EH (cell line): ENCODE measurements at places on chromosomes 16 and 17.

- peak; percentile 84 for DNase-seq
Measured at GRCh38 chr17:43832168-43832975, 574 bp downstream of the MPP3 start.

- peak; percentile 49 for DNase-seq
Measured at GRCh38 chr16:51523400-51523799, 372.3 kb upstream of the SALL1 start.

DNA sequence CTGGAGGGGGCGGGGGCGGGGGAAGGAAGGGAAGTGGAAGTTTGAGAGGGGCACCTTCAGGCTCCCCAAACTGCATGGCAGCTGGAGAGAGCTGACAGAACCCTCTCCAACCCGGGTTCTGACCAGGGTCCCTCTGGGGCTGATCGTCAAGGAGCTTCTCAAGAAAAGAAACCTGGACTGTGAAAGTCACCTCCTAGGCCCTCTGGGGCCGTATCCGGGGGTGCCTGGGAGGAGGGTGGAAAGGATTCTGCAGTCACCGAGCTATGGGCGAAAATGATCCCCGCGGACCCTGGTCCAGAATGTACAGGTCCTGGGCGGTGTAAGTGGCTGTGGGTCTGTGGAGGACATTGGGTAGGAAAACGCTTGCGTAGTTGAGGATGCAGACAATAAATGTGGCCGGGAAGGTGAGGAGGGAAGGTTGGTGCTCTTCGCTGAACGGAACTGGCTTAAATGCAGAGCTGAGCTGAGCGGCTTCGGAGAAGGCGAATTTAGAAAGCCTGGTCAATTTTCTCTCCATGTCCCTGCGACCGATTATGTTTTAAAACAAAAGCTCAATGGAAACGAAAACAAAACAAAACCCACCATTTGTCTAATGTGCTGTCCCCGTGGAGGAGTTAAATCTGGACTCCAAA is 3.6 kb upstream of the LHX1 start:
- no peak for DNase-seq

GRCh38 chr17:80110927-80111701 is 9.7 kb downstream of the GAA start:
- DNase-seq: no peak

DNA sequence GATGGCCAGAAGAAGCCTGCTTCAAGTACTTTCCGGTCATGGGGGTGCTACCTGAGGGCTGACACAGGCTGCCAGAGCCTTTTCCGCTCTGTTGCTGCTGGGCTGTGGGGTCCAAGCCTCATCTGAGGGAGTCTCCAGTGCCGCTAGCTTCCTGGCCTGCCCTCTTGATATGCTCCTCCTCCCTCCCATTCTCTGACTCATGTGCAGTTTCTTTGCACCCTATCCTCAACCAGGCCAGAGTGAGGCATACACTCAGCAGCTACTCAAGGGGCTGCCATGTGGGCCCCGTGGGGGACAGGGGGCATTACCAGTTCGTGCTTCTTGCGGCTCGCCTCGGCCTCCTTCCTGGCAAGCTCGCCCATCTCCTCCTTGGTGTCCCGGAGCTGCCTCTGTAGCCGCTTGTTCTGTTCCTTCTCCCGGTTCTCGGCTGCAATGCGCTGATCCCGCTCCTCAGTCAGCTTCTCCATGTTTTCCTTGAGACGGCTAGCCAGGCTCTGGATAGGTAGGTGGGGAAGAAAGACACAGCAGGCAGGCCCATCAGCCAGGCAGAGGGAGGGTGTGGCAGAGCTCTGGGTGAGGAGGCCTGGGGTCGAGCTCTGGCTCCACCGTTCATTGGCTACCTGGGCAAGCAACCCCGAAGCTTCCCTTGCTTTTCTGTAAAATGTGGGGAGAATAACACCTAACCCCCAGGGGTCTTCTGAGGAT is 43.8 kb downstream of the PIPOX start:
- DNase-seq: no peak

DNA sequence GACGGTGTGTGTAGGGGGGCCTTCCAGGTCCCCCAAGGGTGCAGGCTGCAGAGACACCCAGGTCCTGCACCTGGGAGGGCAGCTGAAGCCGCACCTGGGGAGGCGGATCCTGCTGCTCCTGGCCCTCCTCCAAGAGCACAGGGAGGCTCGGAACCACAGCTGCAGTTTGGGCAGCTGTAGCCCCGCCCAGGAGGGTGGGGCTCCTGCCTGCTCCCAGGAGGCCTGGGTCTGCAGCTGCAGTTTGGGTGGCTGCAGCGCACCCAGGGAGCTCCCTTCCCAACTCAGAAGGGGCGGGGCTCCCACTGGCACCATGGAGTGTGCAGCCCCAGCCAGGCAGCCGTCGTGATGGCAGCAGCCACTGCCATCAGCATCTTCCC is 69.4 kb upstream of the NKD1 start:
- DNase-seq: no peak

DNA sequence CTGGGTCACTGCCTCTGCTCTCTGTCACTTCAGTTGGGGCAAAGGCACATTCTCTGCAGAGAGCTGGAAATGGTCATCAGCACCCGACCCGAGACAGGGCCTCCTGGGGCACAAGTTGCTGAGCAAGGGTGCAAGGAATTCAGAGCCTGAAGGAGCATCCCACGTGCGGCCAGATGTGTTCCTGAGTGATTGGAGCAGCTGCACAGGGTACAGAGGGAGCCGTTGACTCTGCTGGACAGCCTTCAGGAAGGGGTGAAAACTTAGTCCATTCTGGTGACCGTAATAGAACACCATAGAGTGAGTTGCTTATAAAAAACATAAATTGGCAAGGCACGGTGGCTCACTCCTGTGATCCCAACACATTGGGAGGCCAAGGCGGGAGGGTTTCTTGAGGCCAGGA is 106.8 kb downstream of the CCDC182 start:
- DNase-seq: no peak

- DNase-seq: no peak
Measured at GRCh38 chr16:20236579-20237289, 90.6 kb downstream of the GP2 start.

DNA sequence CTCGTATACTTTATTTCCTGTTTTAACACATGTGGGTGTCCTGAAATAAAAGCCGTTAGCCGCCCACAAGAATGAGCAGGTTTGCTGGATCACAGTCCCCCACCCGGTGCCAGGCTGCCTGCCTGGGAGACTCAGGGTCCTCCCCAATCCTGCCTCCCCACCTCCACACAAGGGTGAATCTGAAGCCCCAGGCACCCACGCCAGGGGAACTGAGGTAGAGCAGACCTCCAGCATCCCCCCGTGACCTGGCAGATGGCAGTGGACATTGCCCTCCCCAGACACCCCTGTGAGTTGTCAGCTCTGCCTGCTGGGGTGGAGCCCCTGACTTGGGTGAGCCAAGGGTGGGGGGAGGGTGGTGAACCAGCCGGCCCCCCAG is 114.8 kb downstream of the METRNL start:
- no peak for DNase-seq

DNA sequence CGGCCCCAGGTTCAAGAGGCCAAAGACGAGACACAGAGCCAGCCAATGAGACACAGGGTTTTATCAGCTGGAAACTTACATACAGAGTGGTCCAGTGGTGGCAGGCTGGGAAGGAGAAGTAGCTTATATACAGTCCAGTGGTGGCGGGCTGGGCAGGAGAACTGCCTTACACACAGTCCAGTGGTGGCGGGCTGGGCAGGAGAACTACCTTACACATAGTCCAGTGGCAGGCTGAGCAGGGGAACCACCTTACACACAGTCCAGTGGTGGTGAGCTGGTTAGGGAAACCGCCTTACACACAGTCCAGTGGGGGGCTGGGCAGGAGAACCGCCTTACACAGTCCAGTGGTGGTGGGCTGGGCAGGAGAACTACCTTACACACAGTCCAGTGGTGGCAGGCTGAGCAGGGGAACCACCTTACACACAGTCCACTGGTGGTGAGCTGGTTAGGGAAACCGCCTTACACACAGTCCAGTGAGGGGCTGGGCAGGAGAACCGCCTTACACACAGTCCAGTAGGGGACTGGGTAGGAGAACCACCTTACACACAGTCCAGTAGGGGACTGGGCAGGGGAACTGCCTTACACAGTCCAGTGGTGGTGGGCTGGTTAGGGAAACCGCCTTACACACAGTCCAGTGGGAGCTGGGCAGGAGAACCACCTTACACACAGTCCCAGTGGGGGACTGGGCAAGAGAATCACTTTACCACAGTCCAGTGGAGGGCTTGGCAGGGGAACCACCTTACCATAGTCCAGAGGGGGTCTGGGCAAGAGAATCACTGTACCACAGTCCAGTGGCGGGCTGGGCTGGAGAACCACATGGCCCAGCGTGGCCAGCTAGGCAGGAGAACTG is 90.9 kb downstream of the GAS7 start:
- no peak for DNase-seq

- DNase-seq: no peak
Measured at GRCh38 chr17:77304746-77305473, 164.1 kb downstream of the SEC14L1 start.

DNA sequence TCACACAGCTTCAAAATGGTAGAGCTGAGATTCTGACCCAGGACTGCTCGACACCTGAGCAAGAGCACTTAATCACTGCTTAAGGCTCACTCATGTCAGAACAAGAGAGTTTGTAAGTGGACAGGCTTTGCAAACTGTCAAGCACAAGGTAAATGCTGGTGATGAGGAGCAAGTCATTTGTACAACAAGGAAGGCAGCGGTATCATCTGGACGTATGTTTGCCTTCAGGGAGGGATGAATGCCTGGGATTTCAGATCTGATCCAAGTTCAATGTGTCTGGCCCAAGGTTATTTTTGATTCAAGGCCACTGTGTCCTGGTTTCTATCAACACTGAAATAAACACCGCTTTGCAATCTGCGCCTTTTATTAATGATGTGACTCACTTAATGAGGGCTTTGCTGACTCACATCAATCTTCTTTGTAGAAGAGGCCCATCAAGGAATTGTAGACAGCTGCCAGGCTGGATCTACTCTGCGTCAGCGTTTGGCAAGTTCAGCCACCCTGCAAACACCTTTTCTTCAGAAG is 174.4 kb upstream of the HS3ST3A1 start:
- peak; percentile 26 for DNase-seq

DNA sequence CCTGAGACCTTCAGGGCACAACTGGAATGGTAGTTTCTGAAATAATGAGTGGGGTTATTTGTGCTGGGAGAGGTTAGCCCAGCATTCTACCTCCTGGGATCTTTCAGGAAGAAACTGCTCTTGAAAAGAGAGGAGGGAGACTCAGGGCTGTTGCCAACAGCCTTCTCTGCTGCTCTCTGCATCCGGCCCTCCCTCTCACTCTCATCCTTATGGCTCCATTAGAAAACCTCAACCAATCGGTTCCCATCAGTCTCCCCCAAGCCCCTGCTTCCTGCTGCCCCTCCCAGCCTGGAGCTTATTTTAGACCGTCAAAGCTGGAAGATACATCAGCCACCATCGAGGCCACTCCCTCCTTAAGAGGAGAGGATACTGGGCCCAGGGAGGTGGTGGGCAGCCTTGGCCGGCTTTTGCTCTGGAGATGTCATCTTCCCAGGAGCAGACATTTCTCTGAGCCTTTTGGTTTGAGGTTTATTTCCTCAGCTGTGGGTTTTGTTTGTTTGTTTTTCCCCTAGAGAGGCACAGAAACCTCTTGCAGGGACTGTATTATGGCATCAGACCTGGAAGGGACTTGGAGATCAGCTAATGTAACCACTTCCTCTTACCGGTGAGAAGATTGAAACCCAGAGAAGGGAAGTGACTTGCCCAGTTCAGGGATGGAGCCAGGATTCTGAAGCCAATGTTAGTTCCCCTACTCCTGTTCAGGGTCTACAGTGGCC is 2.7 kb downstream of the MPRIP start:
- peak; percentile 93 for DNase-seq

- peak; percentile 88 for DNase-seq
Measured at GRCh38 chr17:16463358-16464302, 28.4 kb downstream of the LRRC75A start.

DNA sequence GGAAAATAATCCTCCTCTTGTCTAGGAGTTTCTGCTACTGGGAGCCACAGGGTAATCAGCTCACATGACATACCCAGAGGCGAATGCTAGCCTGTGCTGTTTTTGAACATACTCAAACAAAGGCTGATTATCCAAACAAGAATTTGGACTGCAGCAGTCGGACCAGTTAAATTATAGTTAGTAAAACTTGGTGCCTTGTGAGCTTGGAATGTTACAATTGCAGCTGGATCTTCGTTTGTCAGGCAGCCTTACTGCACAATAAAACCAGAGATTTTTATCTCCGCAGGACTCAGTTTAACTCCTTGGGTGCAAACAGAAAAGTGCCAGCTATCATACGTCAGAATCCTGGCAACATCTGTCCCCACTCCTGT is 163.8 kb upstream of the TBX2 start:
- DNase-seq: peak; percentile 89

DNA sequence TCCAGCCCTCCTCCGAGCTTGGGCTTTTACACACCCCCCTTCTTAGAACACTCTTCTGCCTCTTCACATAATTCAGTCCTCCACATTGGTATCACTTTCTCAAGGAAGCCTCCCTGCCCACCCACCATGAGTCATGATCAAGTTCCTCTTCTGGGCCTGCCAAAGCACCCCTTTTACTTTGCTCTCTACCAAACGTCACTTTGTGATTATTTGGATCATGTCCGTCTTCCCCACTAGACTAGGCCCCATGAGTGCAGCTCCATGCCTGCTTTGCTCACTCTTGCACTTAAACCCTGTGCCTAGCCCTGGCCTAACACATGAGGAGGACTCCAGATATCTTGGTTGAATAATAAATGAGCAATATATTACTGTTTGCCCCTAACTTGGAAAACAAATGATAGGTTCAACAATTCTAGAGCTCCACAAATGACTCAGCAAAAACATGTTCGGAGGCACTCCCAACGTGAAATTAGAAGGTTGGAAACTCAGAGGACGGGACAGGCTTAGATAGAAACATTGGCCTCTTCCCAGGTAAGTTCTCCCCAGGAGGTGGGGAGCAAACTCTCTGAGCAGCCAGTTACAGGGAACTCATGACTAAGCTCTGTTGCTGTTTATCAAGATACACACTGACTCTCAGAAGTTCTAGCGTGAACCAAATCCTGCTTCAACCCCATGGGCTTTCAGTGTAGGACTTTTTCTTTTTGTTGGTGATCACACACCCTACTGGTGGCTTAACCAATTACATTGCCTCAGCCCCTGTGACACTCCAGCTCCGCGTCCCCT is 28.3 kb downstream of the G6PC1 start:
- DNase-seq: peak; percentile 78

- peak; percentile 98 for DNase-seq
Measured at GRCh38 chr17:56756536-56756935, 77.2 kb downstream of the C17orf67 start.
